ENCODE measurements at places on chromosomes 16 and 17. TPM values are rescaled to one million over a fixed set of nuclear protein-coding genes. Genes with fewer than 3 reads are reported as not detected.

TNFRSF17 gene
- not detected for total RNA-seq

CDRT4 gene
- total RNA-seq: 10.1 TPM

SF3B3 gene
- total RNA-seq: 270 TPM

GJC1 gene
- not detected for total RNA-seq
